ENCODE measurements at places on chromosomes 5 and 9.

- no peak for DNase-seq
These were observed 93.7 kb downstream of the ARHGAP26 start for GRCh38 chr5:142863856-142864255.

GRCh38 chr5:175572886-175573285 lies 85.0 kb upstream of the HRH2 start:
- no peak for DNase-seq

DNA sequence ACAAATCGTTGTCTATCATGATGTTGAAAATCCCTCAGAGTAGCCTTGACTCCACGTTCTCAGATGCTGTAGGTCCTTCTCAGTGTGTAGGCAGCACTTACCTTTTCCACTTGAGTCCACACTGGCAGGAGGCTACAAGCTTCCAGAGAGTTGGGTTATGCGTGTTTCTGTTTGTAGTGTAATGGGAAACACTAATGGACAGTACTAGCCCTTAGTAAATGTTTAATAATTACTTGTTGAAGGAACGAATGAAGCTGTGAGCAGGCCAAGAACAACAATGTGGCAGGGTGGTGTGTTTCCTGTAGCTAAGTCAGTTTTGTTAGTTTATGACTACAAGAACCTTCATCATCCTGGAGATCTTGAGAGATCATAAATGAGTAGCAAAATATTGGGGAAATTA lies 83.5 kb downstream of the ARHGAP26 start:
- peak; percentile 44 for DNase-seq

DNA sequence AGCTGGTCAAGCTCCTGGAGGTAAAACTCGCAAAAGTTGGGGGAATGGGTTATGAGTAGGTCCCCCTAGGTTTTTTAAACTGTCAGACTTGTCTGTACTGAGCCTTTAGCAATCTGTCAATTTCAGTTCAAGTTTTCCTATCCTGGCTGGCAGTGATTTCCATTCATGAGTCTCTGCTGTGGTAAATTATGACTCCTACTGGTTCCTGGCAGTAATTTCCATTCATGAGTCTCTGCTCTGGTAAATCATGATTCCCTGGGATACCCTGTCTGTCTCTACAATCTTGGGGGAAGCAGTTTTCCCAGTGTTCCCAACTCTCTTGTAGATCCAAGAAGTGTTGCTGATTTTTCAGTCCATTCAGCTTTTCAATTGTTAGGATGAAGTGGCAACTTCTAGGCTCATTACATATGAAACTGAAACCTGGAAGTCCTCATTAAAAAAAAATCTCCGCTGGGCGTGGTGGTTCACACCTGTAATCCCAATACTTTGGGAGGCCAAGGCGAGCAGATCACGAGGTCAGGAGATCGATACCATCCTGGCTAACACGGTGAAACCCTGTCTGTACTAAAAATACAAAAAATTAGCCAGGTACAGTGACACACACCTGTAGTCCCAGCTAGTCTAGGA lies 91.3 kb upstream of the GPBP1 start:
- DNase-seq = peak; percentile 64

GRCh38 chr9:113879911-113880310 lies 3.8 kb downstream of the ZNF618 start:
- no peak for DNase-seq

DNA sequence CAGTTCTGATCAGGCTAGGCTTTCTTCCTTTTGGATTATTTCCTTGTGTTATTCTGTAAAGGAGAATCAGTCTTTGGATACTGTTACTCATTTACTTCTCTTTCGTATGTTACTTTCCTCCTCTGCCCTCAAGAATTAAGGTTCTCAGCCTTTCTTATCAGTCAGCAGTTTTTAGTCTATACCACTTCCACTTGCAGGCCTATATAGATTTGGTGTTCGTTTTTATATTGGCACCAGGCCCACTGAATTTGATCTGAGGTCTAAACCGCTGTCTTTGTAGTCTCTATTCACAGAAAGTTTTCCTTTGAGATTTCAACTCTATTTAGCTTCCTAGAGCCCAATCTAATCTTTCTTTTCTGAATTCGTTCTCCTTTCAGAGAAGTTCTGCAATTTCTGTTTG lies 62.8 kb downstream of the ERBIN start:
- DNase-seq = no peak

GRCh38 chr5:180647465-180647864 lies 1.9 kb downstream of the FLT4 start:
- no peak for DNase-seq

DNA sequence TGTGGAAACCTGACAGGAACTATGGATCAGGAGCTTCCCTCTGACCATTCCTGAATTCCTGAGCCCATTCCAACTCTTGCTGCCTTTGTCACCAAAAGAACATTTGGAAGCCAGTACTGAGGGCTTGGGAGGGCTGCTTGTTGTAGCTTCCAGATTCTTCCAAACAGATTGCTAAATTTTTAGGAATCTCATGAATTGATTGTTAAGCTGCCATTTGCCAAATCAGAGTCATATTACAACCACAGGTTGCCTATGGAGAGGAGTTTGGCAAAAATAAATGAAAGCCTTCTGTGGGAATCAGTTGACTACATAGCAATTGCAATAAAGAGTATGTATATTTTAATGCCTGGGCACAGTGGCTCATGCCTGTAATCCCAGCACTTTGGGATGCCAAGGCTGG lies 39.2 kb upstream of the SLC28A3 start:
- no peak for DNase-seq

DNA sequence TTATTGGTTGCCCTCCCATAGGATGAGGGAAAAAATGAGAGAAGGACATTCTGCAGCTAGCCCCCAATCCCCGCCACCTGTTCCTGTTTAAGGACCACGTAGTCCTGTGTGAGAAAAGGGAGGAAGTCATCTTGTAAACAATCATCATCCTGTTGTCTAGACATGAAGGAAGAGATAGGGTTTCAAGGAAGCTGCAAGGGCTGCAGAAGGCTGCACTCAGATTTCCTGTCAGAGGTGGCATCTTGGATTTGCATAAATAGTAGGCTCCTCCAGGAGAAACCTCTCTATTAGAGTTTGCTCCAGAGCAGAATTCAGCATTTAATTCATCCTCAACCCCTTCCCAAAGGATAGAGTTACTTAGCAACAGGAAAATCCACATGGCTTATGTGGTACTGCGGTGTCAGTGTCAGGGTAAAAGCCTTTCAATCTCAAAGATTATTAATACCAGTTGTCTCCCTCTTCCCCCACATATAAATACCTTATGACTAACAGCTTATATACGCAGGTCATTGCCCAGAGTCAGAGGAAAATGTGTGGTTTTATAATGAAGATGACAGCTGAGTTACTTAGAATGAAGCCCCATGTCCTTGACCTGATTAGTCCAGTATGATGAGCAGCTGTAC lies 4.6 kb upstream of the DNAJC18 start:
- peak; percentile 11 for DNase-seq

GRCh38 chr5:41145306-41145705 lies 68.0 kb downstream of the C6 start:
- DNase-seq = no peak

DNA sequence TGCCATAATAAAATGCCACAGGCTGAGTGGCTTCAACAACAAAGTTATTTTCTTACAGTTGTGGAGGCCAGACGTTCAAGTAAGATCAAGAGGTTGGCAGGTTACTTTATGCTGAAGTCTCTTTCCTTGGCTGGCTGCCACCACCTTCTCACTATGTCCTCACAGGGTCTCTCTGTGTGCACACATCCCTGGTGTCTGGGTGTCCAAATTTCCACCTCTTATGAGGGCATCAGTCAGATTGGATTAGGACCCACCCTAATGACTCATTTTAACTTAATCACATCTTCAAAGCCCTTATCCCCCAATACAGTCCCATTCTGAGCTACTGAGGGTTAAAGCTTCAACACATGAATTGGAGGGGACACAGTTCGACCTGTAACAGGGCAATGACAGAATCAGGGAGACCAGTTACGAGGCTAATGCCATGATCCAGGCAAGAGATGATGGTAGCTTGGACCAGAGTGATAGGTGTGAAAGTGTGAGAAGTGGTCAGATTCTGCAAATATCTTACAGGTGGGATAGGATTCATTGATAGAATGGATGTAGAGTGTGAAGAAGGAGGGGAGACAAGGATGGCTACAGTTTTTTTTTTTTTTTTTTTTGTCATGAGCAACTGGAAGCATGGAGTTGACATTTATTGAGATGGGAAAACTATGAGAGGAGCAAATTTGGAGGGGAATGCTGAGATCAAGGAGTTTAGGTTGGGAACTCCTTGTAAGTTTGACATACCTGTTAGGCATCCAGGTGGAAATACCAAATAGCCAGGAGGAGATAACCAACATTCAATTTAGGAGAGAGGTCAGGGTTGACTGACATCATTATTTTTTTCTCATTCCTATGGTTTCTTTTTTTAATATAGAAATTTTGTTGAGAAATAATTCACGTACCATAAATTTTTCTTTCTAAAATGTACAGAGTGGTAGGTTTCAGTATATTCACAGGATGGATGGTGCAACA lies 39.6 kb upstream of the FGF1 start:
- no peak for DNase-seq

DNA sequence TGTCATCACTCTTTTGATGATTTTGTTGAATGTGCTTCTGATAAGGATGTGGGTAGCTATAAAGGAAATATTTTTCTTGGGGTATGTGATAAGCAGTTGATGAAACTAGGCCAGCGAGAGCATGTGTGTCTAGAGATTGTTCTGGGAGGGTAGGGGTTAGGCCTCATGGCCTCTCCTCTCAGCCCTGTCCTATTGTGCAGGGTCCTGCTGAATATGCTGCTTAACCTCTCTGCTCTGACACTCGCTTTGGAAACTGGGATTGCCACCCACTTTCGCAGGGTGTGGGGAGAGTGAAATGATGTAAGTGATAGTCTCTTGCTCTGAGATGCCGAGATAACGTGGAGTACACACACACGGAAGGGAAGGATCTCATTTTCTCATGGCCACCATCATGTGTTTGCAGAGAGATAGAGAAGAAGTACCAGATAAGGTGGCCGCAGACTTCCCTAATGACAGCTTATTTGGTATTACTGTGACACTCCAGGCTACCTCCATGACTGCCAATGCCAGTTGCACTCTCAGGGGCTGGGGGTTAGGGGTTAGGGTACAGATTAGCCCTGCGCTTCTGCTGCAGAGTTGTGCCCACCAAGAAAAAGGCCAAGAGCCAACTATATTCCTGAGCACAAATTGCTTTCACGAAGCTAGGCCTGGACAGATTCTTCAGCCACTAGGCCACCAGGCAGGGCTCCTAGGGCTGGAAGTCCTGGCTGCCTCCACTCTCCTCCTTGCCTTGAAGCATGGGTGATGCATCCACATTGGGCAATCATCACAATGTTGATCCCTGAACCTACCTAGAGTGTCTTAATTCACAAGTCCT lies 25.2 kb upstream of the TNFAIP8 start:
- DNase-seq = no peak

GRCh38 chr9:119137479-119137878 lies 231.8 kb downstream of the BRINP1 start:
- no peak for DNase-seq
